ENCODE measurements at places on chromosomes 1 and 21.

GRCh38 chr1:159055181-159055641 is 21.4 kb downstream of the AIM2 start:
- no peak for DNase-seq

GRCh38 chr21:45404730-45405270 is at the start of gene COL18A1:
Gene COL18A1 (plus strand): TSS chr21:45405165. CDS start chr21:45405231, 66 bp downstream.
- no peak for DNase-seq

DNA sequence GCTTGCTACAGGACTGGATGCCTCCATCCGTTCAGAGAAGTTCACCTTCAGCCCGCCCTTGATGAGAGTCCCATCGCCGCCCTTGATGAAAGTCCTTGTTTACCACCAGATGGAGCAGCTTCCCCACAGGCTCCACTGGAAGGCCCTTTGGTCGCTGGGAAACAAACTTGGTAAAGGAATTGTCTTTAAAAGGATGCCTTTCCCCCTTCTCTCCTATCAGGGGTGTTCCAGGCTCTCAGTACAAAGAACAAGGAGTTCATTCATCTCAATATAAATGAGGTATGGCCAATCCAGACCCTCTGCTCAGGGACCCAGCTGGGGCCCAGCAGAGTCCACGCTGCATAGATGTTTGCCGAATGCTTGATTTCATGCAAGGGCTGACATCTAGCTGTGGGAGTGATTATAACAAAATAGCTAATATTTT is 50.8 kb downstream of the CAPN9 start:
- peak; percentile 40 for DNase-seq

DNA sequence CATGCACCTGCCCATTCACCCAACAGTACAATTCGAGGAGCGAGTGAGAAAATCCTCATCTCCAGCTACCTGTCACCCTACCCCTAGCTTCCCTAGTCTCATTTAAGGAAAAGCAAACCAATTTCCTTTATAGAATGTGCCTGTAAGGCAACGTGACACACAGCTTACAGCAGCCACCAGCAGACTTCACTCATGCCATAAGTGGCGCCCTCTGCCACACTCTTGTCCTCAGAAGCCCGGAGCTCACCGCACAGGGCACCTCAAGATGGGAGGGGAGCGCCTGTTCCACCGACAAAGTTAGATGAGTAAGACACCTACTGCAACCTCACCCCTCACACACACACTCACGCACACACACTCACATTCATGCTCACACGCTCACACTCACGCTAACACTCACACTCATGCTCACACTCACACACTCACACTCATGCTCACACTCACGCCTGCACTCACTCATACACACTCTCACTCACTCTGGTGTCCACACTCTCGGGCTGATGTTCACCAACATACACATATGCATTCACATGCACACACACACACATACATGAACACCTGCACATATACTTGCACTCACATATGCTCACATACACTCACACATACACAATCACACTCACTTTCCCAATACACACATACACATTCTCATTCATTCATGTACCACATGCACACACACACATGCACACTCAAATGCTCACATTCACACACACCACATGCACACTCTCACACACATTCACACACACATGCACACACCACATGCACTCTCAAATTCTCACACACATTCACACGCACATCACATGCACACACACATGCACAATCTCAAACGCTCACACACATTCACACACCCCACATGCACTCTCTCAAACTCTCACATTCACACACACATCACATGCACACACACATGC is 170.7 kb downstream of the PSMG1 start:
- no peak for DNase-seq

DNA sequence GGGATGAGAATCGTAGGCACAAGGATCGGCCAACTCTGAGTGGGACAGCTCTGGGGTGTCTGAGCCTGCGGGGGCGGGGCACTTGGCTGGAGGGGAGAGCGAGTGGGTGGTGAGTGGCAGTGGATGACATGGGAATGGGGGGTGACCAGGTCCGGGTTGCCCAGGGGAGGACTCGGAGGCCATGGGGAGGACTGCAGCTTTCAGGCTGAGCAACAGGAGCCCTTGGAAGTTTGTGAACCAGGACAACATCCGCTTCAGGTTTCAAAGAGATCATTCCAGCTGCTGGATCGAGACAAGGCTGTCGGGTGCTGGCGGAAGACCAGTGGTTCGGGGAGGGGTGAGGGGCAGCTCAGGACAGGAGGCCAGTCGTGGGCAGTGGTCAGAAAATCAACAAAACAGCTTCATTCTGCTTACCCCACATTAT is 124.4 kb upstream of the IRF2BP2 start:
- DNase-seq, result no peak

DNA sequence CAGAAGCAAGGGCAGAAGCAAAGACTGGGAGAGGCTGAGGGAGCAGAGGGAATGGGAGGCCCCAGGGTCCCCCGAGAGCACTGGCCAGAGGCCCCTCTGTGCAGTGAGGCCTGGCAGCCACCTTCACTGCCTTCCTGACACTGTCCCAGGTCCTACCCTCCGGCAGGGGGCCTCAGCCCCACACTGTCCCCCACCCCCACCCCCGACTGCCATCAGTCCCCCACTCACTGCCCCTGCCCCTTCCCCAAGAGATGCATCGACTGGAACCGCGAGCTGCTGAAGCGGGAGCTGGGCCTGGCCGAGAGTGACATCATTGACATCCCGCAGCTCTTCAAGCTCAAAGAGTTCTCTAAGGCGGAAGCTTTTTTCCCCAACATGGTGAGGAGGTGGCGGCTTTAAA is 13.0 kb upstream of the PADI6 start:
- no peak for DNase-seq

DNA sequence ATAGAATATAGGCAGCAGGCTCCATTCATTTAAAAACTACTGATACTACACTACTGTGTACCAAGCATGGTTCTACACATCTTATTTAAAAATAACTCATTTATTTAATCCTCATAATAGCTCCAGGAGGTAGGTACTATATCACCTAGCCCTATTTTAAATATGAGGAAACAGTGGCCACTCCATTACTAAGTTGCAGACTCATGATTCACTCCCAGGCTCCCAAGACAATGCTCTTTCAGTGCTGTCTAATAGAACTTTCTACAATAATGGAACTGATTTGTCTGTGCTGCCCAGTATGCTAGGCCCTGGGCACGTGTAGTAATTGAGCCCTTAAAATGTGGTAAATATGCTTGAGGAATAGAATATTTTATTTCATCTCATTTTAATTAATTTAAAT is 357.1 kb downstream of the LTN1 start:
- no peak for DNase-seq

- DNase-seq, result peak; percentile 72
These were observed 25.1 kb upstream of the PLEKHA6 start for GRCh38 chr1:204384636-204385352.

GRCh38 chr21:34730194-34730593 is 61.4 kb downstream of the CLIC6 start:
- DNase-seq, result no peak

- no peak for DNase-seq
These were observed 53.3 kb upstream of the HOOK1 start for GRCh38 chr1:59761443-59761842.

DNA sequence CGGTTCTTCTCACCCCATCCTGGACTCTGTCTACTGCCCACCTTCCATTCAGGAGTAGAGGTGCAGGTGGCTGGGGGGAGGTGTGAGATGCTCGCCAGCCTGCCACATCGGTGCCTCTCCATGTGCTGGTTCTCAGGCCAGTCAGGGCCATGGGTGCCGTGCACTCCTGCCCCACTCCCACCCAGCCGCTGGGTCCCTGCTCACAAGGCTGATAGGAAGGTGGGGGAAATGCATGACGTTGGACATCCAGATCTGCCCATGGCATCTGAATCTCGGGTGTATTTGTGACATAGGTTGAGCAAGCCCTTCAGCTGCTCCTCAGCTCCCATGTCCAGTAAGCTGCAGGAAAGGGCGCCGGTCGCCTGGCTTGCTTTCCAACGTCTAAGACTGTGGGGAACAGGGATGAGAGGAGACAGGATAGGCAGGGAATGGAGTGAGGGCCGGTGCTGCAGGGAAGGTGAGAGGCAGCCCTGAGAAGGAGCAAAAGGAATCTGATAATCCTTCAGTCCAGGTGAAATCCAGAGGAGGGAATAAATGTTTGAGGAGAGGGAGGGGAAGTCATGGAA is 11.8 kb downstream of the S100A7A start:
- peak; percentile 67 for DNase-seq

DNA sequence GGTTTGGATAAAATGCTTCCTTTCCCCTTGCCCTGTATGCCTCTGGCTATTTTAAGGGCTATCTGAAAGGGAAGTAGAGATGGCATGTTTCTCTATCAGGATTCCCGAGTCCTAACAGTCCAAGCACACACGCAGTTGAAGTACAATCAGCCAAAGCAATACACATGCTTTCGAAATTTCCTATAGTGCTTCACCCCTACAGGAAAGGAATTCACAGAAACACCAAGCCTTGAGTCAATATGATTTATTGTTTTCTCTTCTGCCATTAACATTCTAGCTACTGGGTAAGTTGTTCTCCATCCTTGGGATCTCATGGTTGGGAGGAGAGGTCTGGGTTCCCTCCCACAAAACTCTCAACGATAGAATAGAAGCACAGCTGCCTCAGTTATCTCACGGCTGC is 8.7 kb downstream of the ITLN1 start:
- no peak for DNase-seq

DNA sequence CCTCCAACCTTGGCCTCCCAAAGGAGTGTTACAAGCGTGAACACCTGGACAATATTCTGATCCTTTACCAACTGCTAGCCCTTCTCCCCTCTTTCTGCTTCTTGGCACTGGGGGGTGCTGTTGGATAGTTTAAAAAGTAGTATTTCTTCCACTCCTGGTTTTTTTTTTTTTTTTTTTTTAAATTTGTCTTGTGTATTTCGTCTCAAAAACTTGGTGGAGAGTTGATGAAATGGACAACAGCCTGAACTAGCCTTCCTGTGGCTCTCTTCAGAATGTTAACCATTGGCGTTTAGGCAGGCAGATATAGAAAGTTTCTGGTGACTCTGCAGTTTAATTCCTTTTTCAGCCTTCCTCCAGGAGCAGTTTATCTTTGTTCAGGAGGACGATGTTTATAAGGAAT is 69.7 kb upstream of the USP24 start:
- DNase-seq, result no peak

- DNase-seq, result no peak
These were observed 2.5 kb upstream of the MEF2D start for GRCh38 chr1:156502894-156503697.

DNA sequence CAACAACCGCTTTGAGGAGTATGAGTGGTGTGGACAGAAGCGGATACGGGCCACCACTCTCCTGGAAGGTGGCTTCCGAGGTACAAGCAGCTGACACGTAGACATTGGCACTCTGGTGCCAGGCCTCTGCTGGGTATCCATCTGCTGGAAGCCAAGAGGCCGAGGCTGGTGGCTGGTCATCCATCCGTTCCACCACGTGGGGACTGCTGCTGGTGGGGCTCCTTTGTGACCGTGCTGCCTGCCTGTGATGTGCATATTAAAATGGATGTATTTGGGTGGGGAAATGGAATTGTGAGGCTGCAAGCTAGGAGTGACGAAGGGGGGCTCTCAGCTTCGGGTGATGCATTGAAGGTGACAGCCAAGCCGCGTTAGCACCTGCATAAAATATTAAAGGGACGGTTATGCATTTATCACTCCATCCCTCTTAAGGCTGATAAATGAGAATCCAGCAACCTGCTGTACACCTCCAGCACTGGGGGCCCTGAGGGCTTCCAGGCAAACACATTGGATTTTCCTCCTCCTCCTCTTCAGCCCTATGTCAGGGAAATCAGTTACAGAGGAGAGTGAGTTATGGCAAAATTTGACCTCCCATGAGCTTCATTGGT is 38.1 kb downstream of the TMEM53 start:
- DNase-seq, result no peak

- no peak for DNase-seq
These were observed 139.0 kb upstream of the TMEM51 start for GRCh38 chr1:15014516-15014915.

DNA sequence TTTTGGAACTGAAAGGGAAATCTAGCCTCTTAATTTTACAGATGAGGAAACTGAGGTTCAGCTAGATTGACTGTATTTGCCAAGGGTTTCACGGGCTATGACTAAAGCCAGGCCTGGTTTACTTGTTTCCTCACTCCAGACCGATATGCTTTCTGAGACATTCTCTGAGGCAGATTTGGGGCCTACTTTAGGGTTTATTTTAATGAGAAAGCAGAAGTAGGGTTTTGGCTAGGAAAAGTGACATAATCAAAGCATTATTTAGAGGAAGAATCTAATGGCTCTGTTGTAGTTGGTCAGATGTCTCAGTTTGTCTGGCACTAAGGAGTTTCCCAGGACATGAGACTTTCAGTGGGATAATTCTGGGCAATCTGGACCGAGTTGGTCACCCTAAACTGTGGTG is 1.5 kb upstream of the RPTN start:
- no peak for DNase-seq

DNA sequence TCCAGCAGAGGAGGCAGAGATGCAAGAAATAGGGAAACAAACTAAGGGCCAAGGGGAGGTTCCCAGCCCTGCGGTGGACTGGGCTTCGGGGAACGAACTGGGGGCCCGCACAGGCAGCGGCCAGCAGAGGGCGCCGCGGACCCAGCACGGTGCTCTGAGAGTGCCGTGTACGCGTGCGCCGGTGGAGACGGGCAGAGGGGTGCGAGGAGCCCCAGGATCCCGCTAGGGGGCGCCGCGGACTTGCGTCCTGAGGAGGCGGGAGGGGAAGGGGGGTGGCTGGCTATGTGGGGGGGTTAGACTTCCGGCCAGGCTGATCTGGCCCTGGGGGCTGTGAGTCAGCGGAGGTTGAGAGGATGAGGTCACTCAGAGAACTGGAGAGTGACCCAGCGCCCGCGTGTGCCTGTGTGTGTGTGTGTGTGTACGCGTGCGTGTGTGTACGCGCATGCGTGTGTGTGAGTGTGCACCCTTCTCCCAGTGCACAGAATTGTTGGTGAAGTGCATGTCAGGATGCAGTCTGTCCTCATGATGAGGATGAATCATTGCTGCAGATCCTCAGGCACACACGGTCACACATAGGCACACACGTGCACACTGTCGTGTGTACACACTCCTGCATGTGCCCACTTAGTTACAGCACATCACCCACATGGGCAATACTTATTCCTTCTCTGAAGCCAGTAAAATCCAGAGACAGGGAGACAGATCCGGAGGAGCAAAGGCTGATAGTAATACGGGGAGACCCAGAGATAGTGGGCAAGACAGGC is 17.0 kb downstream of the NES start:
- DNase-seq, result no peak

DNA sequence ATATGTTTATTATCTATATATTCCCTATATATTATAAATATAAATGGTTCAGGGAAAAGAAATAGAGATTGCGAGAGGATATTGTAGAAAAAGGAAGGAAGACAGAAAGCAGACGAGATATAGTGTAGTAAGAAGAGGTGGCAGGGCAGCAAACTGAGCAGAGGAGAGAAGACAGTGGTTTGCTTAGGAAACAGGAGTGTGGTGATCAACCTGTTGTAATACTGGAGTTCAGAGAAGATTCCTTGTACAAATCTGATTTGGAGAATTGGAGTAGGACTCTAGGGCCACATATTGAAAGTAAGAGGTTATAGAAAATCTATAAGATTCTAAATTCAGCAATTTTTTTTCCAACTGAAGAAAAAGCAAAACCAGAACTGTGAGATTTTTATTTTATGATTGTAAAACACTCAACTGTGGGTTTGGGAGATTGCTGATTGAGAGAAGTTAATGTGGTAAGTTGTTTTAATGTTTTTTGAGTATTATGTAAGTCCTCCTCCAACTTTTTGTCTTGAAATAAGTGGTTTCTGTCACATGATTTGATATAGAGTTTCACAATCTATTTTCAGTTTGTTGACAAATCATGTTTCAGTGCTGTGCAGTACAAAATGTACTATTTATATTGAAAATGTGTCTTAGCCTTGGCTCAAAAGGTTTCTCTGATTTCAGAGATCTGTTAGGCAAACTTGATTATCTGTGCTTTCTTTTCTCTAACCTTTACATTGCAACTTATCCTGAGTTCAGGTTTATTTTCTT is 9.6 kb upstream of the AMY2B start:
- no peak for DNase-seq
